Upper lobe of right lung (tissue), 1 donor: ENCODE measurements at places on chromosomes 3 and 15. TPM values are rescaled to one million over a fixed set of nuclear protein-coding genes. Genes with fewer than 3 reads are reported as not detected.

The MED12L gene
- total RNA-seq: 0.69 TPM

The FANCD2 gene
- 5.3 TPM for total RNA-seq

The ADCY5 gene
- total RNA-seq: 4.0 TPM

The COL6A5 gene
- total RNA-seq: 6.3 TPM

The TIGIT gene
- total RNA-seq: 1.7 TPM

The THUMPD3 gene
- 34.8 TPM for total RNA-seq

The ZPLD1 gene
- total RNA-seq: not detected

The SMCO1 gene
- total RNA-seq: not detected

GRCh38 chr15:39919748-39920509, at the start of gene GPR176:
TSS of gene GPR176 (minus strand) at chr15:39920266. CDS start at chr15:39920026, 240 bp downstream.
- peak within 1 kb of the TSS; percentile 75 for H3K4me3 ChIP-seq
- H3K27me3 ChIP-seq: peaks cover 27% of the 10 kb centered on the region
- no peaks in the 10 kb centered on the region for H3K36me3 ChIP-seq

DNA sequence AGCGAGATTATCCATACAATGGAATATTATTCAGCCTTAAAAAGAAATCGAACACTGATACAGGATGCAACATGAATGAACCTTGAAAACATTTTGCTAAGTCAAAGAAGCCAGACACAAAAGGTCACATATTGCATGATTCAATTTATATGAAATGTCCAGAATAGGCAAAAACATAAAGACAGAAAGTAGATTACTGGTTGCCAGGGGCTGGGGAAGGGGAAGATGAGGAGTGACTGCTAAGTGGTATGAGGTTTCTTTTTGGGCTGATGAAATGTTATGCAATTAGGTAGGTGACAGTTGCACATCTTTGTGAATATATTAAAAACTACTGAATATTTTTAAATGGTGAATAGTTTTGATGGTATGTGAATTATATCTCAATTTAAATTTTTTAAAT, 38.3 kb downstream of the LRRFIP2 start:
- no peak for DNase-seq
- H3K36me3 ChIP-seq: no peaks in the 10 kb centered on the region
- peaks cover 11% of the 10 kb centered on the region for H3K4me1 ChIP-seq
- no peak overlapping the region for H3K27ac ChIP-seq

DNA sequence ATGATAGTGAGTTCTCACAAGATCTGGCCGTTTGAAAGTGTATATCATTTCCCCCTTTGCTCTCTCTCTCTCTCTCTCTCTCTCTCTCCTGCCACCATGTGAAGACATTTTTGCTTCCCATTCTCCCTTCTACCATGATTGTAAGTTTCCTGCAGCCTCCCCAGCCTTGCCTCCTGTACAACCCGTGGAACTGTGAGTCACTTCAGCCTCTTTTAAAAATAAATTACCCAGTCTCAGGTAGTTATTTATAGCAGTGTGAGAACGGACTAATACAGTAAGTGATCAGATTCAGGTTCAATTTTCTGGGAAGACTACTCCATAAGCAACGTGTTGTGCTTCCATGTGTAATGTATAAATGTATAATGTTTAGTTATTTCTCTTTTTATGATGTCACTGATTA, 29.2 kb downstream of the CADPS start:
- H3K27me3 ChIP-seq: no peaks in the 10 kb centered on the region
- no peak for DNase-seq
- no peak overlapping the region for H3K4me3 ChIP-seq
- H3K4me1 ChIP-seq: no peaks in the 10 kb centered on the region

DNA sequence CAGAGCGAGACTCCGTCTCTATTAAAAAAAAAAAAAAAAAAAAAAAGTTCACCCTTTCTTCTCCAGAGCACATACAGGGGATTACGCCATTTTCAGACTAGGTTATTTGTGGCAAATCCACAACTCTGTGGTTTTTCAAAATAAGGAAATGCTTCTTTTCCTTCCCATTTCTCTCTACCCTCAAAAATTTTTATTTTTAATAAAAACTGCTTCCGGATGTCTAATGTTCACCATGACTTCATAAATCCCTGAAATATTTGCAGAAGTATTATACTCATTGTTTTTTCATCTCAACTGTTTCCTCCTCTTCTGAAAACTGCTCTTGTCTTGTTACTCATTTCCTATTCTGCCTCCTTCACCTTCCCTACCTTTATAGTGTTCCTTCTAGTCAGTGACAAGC, 45.0 kb upstream of the SLC12A8 start:
- no peak for DNase-seq
- H3K4me1 ChIP-seq: no peaks in the 10 kb centered on the region
- no peak overlapping the region for H3K27ac ChIP-seq
- H3K4me3 ChIP-seq: no peak overlapping the region
- no peaks in the 10 kb centered on the region for H3K27me3 ChIP-seq
- H3K36me3 ChIP-seq: no peaks in the 10 kb centered on the region

- no peaks in the 10 kb centered on the region for H3K4me1 ChIP-seq
- H3K27ac ChIP-seq: peak overlapping the region; percentile 65
- H3K27me3 ChIP-seq: no peaks in the 10 kb centered on the region
Observed at GRCh38 chr15:101267320-101268104, 9.8 kb downstream of the SELENOS start.

- peak overlapping the region; percentile 96 for H3K4me3 ChIP-seq
- peaks cover 38% of the 10 kb centered on the region for H3K4me1 ChIP-seq
- no peak for DNase-seq
- no peaks in the 10 kb centered on the region for H3K27me3 ChIP-seq
- no peaks in the 10 kb centered on the region for H3K36me3 ChIP-seq
- peak overlapping the region; percentile 86 for H3K27ac ChIP-seq
Observed at GRCh38 chr3:42014458-42014920, 52.6 kb upstream of the ULK4 start.

DNA sequence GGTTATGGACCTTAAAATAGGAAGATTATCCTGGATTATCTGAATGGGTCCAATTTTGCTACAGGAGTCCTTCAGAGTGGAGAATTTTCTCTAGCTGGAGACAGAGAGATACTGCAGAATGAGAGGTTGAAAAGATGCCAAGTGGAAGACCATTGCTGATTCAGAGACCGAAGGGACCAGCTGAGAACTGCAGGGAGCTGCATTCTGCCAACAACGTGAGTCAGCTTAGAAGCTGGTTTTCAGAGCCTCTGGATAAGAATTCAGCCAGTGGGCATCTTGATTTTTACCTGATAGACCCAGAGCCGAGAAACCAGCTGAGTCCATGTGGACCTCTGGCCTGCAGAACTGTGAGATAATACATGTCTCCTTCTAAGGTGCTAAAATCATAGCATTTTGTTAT, 234.0 kb downstream of the NR2F2 start:
- H3K27ac ChIP-seq: no peak overlapping the region
- no peaks in the 10 kb centered on the region for H3K36me3 ChIP-seq
- H3K27me3 ChIP-seq: no peaks in the 10 kb centered on the region
- H3K4me3 ChIP-seq: no peak overlapping the region
- no peaks in the 10 kb centered on the region for H3K4me1 ChIP-seq

GRCh38 chr3:114411811-114412803, 118.3 kb downstream of the TIGIT start:
- H3K4me1 ChIP-seq: peaks cover 12% of the 10 kb centered on the region
- peak overlapping the region; percentile 8 for H3K27ac ChIP-seq
- H3K4me3 ChIP-seq: no peak overlapping the region
- no peak for DNase-seq

- no peak for DNase-seq
- H3K36me3 ChIP-seq: no peaks in the 10 kb centered on the region
- H3K4me1 ChIP-seq: no peaks in the 10 kb centered on the region
- H3K27me3 ChIP-seq: peaks cover 9% of the 10 kb centered on the region
- H3K27ac ChIP-seq: no peak overlapping the region
- no peak overlapping the region for H3K4me3 ChIP-seq
Observed at GRCh38 chr15:93331545-93332167, 242.6 kb upstream of the RGMA start.

DNA sequence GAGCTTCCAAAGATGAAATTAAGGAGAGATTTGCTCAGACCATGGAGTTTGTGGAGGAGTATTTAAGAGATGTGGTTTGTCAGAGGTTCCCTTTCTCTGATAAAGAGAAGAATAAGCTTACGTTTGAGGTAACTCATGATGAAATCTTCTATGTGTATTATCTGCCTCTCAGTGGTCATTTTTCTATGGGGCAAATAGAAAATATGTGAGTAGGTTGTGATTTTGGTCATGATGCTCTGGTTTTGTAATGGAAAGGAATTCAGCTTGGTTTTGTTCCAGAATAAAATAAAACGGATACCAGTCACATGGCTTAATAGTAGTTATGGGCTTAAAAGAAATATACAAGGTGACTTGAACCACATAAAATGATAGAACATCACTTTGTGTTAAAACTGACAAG, 181.1 kb downstream of the ITPR1 start:
- H3K4me1 ChIP-seq: no peaks in the 10 kb centered on the region
- no peak for DNase-seq
- no peak overlapping the region for H3K4me3 ChIP-seq
- H3K36me3 ChIP-seq: peaks cover 86% of the 10 kb centered on the region

DNA sequence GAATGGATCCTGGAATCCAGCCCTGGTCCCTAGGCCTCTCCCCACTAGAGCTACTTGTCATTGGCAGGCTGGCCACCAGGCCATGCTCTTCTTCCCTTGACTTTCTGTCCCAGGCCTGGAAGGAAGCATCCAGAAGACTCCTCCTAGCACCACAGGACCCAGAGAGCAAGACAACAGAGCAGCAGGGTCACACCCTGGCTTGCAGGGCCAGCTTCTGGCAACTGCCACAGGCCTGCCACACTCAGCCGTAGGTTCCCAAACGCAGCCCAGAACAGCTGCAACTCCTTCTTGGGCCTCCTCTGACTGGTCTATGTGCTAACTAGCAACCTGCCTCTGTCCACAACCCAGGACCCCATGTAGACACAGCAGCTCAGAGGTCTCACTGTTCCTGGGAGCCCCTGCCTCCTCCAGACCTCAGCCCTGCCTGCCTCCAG, 36.8 kb upstream of the RPL32 start:
- no peak overlapping the region for H3K27ac ChIP-seq
- H3K36me3 ChIP-seq: no peaks in the 10 kb centered on the region
- DNase-seq: no peak
- no peak overlapping the region for H3K4me3 ChIP-seq

- H3K27ac ChIP-seq: no peak overlapping the region
- no peak overlapping the region for H3K4me3 ChIP-seq
- DNase-seq: no peak
- no peaks in the 10 kb centered on the region for H3K4me1 ChIP-seq
Observed at GRCh38 chr3:18409266-18409665, 15.9 kb downstream of the SATB1 start.

- H3K4me1 ChIP-seq: no peaks in the 10 kb centered on the region
- H3K4me3 ChIP-seq: no peak overlapping the region
- no peak overlapping the region for H3K27ac ChIP-seq
- no peak for DNase-seq
Observed at GRCh38 chr15:101391431-101391830, 96.4 kb upstream of the SNRPA1 start.

- H3K36me3 ChIP-seq: no peaks in the 10 kb centered on the region
- H3K4me1 ChIP-seq: no peaks in the 10 kb centered on the region
- H3K4me3 ChIP-seq: no peak overlapping the region
Observed at GRCh38 chr3:34793057-34793456, 846.3 kb upstream of the ARPP21 start.

DNA sequence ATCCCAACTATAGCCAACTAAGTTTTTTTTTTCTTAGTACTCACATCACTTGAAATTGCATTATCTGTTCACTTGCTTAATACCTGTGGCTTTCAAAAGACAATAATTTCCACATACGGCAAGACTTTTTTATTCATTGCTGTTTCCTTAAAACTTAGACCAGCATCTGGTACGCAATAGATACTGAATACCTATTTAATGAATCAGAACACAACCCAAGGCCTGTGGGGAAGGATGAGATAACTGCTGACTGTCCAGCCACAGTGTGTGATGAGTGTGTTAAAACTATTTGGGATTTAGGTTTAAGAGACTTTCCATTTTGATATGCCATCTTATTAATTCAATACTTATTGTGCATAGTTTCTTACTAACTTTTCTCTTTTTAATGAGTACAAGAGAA, 988.7 kb downstream of the NTRK3 start:
- no peaks in the 10 kb centered on the region for H3K4me1 ChIP-seq
- H3K27me3 ChIP-seq: no peaks in the 10 kb centered on the region
- H3K36me3 ChIP-seq: no peaks in the 10 kb centered on the region
- DNase-seq: no peak
- H3K4me3 ChIP-seq: no peak overlapping the region
- H3K27ac ChIP-seq: no peak overlapping the region

- H3K27ac ChIP-seq: no peak overlapping the region
- H3K4me3 ChIP-seq: no peak overlapping the region
- no peaks in the 10 kb centered on the region for H3K36me3 ChIP-seq
- no peaks in the 10 kb centered on the region for H3K27me3 ChIP-seq
Observed at GRCh38 chr15:58232281-58233065, 94.3 kb downstream of the AQP9 start.

GRCh38 chr3:50155491-50155878, 361 bp downstream of the SEMA3F start:
- DNase-seq: no peak
- peak overlapping the region; percentile 60 for H3K4me3 ChIP-seq
- H3K4me1 ChIP-seq: peaks cover 38% of the 10 kb centered on the region
- peak overlapping the region; percentile 47 for H3K27ac ChIP-seq

- no peaks in the 10 kb centered on the region for H3K4me1 ChIP-seq
- H3K27ac ChIP-seq: no peak overlapping the region
- H3K36me3 ChIP-seq: no peaks in the 10 kb centered on the region
- H3K27me3 ChIP-seq: no peaks in the 10 kb centered on the region
Observed at GRCh38 chr3:196517919-196518318, 2.8 kb upstream of the SMCO1 start.

GRCh38 chr15:96887730-96888129, 557.2 kb downstream of the NR2F2 start:
- no peaks in the 10 kb centered on the region for H3K36me3 ChIP-seq
- H3K27me3 ChIP-seq: no peaks in the 10 kb centered on the region
- no peaks in the 10 kb centered on the region for H3K4me1 ChIP-seq
- no peak overlapping the region for H3K27ac ChIP-seq
- DNase-seq: no peak
- H3K4me3 ChIP-seq: no peak overlapping the region

GRCh38 chr15:43899928-43900327, 73.1 kb downstream of the WDR76 start:
- H3K27me3 ChIP-seq: no peaks in the 10 kb centered on the region
- no peak overlapping the region for H3K27ac ChIP-seq
- no peaks in the 10 kb centered on the region for H3K4me1 ChIP-seq
- no peak for DNase-seq
